ENCODE measurements at places on chromosomes 7 and 10.

DNA sequence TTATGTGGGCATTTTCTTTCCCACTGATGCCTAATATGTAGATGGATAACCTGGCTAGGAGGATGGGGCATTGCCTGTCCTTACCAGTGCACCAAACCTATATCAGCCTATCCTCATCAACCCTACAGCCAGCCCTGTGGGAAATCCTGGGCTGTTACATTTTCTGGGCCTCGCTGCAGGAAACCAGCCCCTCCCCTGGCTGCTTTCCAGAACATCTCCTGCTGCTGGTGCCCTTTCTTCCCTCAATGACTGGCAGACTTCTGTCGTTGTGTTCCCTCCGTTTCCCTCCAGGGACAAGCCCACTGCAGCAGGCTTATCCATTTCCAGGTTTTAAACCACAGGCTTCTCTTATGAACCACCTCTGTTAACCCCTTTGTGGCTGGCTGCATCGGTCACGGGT lies 486.1 kb upstream of the COBL start:
- DNase-seq: no peak

DNA sequence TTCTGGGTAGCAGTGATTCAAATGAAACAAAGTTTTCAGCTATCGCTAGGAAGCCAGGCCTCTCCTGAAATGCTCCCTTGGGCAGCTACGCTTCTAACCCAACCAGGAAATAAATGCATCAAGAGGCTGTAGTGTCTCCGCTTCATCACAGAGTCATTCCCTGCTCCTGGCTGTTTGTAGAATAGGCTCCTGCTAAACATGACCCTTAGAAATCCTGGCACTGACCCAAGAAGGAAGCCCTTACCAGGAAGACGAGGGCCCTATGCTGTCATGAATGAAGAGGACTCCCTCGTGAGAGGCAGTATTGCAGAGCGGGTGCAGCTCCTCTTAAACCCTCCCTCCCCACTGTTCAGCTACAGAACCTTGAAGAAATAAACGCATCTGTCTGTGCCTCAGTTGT lies 48.3 kb downstream of the NOD1 start:
- no peak for DNase-seq

- no peak for DNase-seq
Observed at GRCh38 chr7:23353172-23353571, 54.0 kb downstream of the MALSU1 start.

GRCh38 chr10:124029559-124029958 lies 63.8 kb downstream of the CHST15 start:
- DNase-seq: no peak

DNA sequence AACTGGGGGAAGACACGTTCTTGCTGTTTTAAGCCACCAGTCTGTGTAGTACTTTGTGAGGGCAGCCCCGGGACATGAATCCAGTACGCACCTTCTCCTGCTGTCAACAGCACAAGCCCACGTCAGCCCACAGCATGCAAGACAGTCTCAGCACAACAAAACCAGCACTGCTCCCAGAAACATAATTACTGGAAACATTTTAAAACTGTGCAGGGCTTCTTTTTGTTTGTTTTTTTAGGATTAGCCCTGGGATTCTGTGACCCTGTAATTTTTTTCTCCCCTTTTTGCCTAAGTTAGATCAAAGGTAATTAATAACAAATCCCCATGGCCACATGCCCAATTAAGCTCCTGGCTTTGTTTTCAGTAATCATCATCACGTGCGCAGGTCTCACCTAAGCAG lies 87.5 kb downstream of the VOPP1 start:
- DNase-seq: no peak

DNA sequence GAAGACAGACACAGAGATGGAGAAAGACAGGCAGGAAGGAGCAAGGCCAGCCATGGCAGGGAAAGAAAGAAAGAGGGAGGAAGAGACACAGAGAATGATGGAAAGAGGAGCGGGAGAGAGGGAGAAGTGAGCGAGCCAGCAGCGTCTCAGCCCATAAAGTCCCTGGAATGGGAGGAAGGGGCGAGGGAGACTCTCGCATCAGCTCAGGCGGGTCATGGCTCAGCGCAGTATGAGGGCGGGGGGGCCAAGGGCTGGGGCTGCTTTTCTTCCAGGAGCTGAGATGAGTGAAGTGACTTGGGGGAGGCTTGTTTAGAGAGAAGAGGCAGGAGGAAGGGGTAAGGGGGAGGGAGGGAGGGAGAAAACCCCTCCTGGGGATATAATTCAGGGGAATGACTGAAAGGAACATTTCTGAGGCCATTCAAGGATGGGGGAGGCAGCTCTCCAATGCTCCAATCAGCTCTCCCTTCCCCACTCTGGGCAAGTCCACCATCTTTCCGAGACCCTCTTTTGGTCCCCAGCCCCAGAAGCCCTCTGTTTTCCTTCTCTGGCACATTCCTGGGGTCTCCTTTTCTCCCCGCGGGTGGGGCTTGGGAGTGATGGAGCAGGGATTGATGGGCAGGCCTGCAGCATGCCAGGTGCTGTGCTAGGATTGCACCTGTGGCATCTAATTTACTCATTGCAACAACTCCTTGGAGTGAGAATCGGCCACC lies 87.9 kb downstream of the HIF1AN start:
- no peak for DNase-seq

DNA sequence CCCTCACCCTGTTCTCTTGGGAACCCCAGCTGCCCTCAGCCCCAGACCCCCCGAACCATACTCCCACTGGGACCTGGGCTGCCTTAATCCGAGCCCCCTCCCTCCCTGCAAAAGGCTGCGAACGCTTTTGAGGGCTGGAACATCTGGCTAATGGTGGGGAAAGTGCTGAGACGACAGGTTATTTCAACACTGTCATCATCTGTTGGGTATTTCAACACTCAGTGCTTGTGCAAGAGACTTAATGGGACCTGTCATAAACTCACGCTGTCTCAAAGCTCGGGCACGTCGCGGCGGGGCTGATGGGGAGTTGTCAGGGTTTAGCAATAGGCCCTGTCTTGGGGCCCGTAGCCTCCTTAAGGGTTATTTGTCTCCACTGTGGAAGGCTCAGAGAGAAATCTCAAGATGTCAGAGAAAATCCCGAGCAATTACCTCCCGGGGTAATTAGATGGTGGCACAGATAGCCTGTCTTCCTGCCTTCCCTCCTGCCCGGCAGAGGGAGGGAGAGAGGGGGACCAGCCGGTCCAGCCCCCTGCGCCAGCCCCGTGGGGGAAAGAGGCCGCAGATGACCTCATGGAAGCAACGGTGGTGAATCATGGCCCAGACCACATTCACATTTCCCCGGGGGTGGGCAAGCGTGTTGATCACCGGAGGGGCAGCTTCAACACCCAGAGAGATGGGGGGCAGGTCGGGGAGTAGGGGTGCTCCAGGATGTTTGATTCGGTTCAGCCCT lies 88.7 kb upstream of the MYL10 start:
- DNase-seq: no peak

- DNase-seq: no peak
Observed at GRCh38 chr10:72831696-72832409, 61.7 kb upstream of the OIT3 start.

- no peak for DNase-seq
Observed at GRCh38 chr7:115276791-115277190, 354.9 kb downstream of the MDFIC start.

DNA sequence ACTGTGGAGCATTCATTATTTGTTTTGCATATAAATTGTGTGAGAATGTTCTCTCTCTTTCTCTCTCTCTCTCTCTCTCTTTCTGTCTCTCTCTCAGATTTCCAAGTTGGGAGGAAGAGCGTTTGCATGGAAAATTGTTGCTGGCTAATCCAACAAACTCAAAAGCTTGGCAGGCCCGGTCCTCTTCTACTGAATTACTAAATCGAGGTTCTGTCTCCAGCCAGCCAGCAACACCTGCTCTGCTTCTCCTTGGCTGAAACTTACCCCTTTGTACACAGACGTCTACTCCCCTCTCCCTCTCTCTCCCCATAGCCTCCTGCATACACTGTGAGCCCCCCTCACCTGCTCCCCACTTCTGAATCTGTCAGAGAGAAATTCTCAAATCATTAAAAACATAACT lies 996.4 kb upstream of the AUTS2 start:
- DNase-seq: no peak

DNA sequence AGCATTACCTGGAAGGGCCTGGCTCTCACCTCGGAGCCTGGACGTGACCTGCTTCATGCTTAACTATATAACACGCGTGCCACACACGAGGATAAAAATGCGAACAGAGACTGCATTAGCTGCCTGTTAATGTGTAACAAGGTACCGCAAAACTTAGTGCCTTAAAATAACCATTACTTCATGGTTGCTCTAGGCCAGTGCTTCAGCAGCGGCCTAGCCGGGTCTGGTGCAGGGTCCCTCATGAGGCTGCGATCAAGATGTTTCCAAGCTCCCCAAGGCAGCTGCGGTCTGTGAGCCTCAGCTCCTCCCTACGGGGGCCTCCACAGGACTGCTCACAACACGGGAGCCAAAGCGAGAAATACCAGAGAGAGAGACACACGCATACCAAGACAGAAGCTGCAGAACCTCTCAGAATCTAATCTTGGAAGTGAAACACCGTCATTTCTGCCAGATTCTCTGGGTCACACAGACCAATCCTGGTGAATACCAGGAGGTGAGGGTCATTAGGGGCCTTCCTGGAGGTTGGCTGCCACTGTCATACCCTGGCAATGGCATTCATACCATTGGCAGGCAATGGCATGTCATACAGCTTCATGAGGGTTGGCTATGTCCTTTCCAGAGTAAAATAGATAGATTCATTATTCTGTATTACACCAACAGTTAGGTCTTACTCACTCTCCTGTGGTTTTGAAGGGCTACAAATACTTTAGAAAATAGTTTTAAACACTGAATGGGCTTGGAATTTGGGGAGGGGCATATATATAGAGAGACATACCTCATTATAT lies 94.5 kb downstream of the HIPK2 start:
- no peak for DNase-seq

- DNase-seq: no peak
Observed at GRCh38 chr10:79948976-79949722, at the start of gene SFTPD. TSS of gene SFTPD (minus strand) at chr10:79949105. CDS start at chr10:79946659, 2,446 bp downstream.

DNA sequence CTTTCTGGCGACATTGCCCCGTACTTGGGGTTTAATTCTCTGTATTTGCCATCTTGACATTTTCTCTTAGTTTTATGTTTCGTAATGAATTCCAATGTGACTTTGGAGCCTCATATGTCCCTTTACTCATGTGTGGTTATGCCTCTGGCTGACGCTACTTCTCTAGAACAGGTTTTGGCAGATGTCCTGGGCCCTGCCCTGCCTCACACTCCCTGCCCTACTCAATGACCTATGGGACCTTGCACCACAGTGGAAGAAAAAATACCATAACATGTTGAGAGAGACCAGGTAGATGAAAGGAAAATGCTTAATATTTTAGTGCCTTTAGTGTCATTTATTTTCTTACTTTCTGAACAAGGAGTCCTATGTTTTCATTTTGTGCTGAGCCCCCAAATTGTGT lies 400.5 kb downstream of the TFEC start:
- no peak for DNase-seq

DNA sequence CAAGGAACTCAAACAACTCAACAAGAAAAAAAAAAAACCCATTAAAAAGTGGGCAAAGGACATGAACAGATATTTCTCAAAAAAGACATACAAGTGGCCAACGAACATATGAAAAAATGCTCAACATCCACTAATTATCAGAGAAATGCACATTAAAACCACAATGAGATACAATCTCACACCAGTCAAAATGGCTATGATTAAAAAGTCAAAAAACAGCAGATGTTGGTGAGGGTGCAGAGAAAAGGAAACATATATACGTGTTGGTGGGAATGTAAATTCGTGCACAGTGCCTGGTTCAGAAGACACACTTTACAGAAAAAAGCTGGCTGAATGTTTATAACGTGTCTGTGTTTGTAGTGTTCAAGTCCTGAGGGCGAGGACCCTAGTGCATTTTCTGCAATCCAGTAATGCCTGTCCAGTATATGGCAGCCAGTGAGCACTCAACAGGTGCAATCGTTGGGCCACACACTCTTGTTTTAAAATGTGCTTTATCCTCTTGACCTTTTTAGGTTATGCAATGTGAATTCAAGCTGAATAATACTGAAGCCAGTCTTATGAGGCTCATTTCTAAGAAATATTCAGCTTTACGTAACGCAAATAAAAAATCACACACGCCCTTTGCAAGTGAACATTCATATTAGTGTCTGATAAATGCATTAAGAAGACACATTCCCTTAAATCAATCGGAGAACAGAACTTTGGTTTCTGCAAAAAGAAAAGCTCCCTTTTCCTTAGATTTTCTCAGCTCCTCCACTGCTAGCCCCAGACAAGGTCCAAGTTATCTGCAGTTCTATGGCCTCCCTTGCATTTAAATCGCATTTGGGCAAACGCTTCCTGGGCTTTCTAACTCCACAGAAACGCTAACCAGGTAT lies 813 bp upstream of the MTURN start:
- no peak for DNase-seq

DNA sequence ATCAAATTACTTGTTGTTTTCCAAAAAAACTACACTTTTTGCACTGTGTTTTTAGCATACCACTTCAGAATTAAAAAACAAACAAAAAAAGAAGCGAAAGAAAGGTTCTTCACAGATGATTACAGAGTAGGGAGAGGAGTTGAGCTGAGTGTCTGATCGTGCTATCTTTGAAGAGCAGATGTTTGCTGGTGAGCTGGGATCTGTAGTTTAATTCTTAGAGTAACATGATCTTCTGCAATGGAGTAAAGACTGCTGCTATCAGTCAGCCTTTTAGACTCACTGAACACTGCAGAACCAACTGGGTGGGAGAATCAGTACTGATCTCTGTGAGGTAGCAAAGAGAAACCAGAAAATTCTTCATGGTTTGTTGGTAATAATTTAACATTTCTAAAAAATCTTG lies 1197.8 kb upstream of the SORCS1 start:
- DNase-seq: no peak

DNA sequence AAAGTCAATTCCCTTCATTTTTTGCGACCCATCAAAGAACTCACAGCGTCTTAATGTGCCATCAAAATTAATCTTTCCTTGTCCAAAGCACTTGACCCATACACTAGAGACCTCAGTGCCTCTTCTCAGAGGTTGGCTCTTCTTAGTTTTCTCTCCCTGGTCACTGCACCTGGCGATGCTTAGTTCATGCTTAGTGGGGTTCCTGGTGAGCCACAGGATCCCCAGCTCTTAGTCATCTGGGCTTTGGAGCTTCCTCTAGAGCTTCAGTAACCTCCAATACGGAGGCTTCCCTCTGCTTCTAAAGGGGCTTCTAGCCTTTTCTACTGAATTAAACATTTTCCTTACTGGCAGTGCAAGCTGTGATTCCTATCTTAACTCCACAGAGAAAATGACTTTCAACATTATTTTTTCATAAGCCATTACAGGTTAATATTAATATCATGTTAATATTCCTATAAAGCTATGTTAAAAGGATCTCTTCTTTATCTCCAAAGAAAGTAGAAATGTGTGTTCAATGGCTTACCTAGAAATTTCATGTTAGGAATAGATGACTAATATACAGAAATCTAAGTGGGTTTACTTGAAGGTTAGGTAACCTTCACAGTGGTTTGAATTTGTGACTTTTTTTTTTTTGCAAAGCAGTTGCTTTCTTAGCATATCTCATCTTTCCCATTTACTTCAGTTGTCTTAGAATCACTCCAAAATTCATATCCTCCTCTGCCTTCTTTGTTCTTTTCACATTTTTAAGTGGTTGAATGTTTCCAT lies 295.2 kb downstream of the CAMK1D start:
- no peak for DNase-seq

GRCh38 chr7:37341033-37341630 lies 107.5 kb downstream of the ELMO1 start:
- DNase-seq: no peak
